ENCODE measurements at places on chromosomes 11 and 22.

GRCh38 chr11:37533830-37534229 lies 935.8 kb upstream of the RAG2 start:
- no peak for DNase-seq

- no peak for DNase-seq
Observed at GRCh38 chr22:17774206-17774925, at the start of gene BID. Gene BID (minus strand): TSS chr22:17774469. CDS start chr22:17750116, 24,353 bp downstream.

DNA sequence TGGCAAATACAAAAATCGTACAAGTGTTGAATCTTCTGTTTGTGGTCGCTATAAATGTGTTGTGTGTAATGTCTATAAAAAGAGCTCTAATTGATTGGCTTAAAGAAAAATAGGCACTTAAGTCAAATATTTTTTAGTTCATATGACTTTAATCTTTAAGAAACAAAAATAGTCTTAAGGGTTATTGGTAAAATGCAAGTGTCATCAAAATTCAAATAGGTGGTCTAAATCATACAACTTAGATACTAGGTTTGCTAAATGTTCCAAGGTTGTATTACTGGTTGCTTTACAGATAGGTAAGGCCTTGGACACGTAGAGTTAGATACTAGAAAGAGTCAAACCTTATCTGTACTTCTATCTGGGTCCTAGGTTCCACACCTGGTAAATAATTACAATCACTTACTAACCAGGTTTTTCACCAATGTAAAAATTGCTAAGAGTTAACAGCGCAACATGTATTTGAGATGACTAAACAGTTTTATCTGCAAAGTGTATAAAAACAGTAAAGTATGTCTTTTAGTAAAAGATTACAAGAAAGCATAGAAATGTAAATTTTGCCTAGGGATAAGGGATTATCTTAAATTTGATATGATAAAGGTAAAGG lies 91.1 kb upstream of the GNAZ start:
- DNase-seq = no peak

DNA sequence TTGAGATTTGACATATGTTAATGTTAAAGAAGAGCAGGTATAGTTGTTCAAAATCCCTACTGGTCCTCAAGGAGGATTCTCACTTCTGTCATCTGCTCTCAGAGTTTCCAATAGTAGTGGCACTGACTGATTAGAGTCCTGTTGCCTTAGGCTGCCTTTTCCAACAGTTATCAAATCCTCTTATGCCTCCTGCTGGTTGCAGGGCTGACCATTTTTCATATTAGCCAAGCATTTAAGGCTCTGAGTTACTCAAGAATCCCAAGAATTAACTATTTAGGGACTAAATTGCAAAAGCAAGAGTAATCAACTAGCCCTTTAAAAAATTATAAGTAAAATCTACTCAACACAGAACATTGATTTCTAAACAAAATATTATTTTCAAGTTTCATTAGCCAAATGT lies 212.0 kb upstream of the CHORDC1 start:
- no peak for DNase-seq

DNA sequence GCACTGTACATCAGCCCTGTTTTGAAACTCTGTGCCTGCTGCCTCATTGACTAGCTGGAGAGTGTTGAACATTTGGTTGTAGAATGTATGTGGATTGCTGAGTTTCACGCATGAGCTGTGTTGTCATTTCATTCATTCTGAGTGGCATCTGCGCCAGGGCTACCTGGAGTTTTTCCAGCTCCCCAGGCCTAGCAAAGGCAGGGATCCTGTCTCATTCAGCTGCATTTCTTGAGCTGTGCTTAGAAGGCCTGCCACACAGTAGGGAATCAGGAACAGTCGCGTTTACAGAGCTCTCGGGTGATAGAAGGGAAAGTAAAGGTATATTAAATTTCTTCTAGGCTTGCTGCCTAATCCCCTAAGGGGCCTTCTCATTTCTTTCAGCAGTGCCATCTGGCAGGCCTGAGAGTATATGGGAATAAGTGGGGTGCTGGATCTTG lies 44.3 kb downstream of the PTPRJ start:
- no peak for DNase-seq

GRCh38 chr11:126874831-126875230 lies 125.7 kb downstream of the KIRREL3 start:
- DNase-seq = no peak

GRCh38 chr11:122617926-122618325 lies 37.6 kb upstream of the UBASH3B start:
- DNase-seq = no peak

- DNase-seq = no peak
Observed at GRCh38 chr22:45632791-45633515, 38.7 kb upstream of the ATXN10 start.

DNA sequence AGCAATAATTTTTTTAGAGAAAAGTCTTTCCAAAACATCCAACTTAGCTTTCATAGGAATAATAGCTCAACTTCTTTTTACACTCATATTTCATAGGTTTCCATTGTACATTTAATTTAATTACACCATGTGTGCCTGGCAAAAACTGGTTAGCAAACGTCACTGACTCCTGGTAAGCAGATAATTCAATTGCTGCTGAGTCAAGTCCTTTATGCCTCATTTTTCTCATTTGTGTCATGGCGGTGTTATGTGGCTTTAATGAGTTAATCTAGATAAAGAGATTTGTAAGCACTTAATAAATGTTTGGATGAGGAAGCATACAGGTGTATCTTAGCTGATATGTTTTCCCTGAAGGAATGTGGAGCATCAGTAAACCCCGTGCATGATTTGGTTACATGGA lies 41.2 kb upstream of the PAK1 start:
- no peak for DNase-seq

DNA sequence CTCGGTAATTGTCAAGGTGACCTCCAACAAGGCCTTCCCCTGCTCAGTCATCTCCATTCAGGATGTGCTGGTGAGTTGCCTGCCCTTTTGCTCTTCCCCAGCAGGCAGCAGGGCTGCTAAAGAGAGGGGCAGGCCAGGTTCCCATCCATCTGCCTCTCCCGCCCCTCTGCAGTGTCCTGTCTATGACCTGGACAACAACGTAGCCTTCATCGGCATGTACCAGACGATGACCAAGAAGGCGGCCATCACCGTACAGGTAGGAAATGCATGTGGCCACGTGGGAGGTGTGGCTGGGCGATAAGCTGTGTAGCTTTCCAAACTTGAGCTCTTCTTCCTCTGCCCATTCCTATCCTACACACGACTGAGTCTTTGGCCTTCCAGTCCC lies 4.0 kb downstream of the SIDT2 start:
- DNase-seq = no peak

DNA sequence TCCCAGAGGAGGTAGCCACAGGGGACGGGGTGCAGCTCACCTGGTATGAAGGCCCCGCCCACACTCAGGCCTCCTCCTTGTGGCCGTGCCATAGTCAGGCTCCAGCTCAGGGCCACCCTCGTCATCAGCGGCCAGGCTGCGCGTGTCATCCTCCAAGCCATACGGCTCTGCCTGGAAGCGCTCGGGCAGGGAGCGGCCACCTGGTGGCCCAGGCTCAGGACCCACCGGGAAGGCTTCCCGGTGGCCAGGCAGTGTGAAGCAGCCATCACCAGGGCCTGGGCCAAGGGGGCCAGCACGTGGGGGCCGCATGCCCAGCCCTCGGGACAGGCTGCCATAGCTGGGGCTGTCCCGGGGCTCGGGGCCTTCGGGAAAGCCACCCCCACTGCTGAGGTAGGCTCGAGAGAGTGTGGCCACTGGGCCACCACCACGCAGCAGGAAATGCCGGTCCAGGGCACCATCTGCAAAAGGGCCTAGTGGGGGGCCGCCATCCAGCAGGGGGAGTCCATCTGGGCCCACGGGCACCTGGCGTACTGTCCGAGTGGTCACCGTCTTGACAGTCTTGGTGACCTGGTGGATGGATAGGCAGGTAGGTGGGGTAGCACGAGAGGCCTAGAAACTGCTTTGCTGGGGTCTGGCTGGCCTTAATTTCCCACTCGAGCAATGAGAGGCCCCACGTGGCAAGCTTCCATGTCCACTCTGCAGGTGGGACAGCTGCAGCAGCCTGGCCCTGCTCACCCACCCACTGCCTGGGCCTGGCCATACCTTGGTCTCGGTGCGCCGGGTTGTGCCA lies 35.3 kb downstream of the ARVCF start:
- no peak for DNase-seq

DNA sequence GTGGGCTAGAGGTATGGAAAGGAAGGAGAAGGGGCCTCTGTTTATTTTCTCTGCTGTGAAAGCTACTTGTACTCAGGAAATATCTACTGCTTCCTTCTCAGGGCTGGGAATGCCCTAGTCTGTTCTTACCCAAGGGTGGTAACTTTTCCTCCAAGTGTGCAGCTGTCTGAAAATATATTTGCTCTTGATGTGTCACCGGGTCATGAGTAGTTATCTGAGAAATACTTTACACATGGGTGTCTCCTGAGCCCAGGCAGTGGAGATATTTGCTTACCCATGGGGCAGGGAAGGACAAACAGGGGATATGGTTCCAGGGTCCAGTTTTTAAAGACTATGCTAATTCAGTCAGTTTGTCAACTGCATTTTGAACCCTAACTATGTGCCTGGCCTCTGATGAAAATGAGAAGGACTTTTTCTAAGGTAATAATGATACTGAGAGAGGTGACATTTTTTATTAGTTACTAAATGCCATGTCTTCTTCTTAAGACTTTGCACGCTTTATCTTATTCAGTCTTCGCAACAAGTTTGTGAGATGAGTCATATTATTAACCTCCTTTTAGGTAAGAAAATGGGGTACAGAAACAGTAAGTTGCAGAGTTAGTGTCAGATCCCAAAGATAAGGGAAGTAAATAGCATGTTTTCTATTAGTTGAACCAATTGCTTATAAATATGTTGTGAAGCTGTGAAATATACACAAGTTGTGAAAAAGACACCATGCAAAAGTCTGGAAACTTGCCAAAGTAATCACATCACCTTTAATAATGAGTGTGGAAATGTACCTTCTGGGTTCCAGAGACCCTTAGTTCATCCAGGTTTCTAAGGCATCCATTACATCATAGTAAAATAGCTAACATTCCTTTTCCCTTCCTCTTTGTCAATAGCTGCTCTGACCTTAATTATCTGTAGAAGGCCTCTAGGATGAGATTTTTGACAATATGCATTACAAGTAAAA lies 22.9 kb downstream of the SYTL2 start:
- DNase-seq = no peak

DNA sequence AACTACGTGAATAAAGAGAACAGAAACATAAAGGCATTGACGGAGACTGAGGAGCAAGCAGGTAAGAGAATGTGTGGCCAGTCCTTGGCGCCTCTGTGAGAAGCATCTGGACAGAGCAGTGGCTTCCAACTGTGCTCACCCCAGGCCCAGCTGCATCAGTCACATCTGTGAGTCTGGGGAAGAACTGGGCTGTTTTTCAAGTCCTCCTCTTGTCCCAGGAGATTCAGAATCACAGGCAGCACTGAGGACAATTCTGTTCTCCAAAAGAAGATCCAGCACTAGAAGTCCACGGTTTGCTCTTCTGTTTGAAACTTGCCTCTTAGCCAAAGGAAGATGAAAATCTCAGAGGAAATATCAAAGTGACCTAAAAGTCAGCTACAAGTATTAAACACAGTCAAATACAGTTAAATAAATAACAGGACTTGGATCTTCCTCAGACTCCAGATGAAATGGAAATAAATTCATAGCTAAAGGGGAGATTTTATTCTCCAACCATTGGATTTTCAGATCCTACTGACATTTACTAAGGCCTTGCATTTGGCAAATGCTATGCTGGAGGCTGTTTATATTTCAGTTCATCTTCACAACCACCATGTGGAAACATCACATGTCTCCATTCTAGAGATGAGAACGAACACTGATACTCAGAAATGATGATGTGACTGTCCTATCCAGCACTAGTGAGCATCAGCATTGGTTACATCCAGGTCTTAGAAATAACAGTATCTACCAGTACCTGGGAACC lies 14.1 kb downstream of the FAM181B start:
- DNase-seq = no peak

DNA sequence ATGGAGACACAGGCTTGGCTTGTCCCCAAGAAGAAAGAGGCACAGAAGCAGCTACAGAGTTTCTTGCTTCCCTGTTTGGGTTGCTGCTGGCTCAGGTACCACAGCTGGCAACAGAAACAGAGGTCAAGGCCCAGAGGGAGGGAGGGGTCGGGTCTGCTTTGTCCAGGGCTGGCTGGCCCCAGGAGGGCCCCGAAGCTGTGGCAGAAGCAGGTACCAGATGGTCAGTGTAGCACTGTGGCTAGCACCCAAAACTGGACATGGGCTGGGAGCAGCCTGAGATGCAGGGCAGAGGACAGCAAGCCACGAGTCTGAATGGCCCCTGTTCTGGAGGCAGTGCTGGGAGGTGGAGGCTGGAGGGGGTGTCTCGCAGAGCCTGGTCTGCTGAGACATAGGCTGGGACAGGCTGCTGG lies 52.3 kb upstream of the CCDC188 start:
- DNase-seq = no peak

GRCh38 chr11:66891851-66892660 lies 35.2 kb downstream of the LRFN4 start:
- no peak for DNase-seq

DNA sequence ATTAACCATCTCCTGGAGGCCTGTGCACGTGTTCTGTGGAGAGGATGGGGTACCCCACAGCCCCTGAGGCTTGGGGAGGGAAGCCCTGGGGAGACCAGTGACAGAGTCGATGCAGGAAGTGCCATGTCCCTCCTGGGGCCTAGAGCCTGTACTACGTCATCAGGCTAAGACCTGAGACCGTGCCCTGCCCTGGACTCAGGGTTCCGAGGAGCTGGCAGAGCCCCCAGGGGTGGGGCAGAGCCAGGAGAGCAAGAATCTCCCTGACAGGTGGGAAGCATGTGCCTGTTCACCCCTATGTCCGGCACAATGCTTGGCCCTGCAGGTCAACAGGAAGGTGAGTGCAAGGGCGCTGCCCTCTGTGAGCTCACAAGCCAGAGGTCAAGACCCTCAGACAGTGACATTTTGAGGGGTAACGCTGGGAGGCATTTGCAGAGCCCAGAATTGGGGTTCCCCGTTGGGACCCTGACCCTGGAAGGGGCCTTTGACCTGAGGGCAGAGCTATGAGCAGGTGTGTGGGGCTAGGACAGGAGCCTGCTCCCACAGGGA lies 781.6 kb downstream of the BRD1 start:
- DNase-seq = no peak

GRCh38 chr22:21881841-21882753 lies 14.7 kb upstream of the MAPK1 start:
- no peak for DNase-seq

DNA sequence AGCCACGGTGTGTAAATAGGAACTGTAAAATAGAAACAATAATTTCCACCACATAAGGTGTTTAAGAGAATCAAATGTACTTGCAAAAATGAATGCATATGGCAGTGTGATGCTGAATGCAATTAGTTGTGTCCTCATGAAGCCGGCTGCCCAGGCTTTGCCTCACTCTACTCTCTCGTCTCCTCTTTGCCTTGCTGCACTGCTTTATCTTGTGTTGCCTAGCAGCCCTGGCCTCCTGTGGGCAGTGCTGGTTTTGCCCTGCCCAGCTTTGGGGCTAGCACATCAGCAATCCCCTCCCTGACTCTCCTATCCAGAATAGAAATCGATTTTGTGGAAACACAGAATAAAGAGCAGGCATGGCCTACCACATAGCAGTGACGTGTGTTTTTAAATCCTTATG lies 30.0 kb downstream of the LRRC32 start:
- DNase-seq = no peak

DNA sequence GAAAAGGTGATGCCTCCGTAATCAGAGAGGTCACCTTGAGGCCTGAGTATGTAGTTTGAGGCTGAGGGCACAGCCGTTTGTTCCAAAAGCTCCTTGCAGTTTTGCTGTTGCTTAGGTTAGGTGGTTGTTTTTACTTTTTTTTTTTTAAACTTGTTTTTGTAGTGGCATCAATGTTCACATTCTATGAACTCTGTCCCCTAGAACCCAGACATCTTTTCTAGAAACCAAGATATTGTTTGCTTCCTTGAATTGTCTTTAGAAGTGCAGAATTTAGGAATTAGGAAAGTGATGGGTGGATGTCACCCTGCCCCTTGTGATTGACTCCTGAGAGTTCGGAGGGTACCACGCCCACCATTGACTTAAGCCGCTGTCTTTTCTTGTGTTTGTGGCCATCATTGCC lies 35.7 kb upstream of the ETS1 start:
- DNase-seq = no peak

Measured in NCI-H1048 (cell line).